ENCODE measurements at places on chromosomes 13 and 19. TPM values are rescaled to one million over a fixed set of nuclear protein-coding genes. Genes with fewer than 3 reads are reported as not detected.

AP1M2 gene
- total RNA-seq = not detected

TEX30 gene
- 6.0 TPM for total RNA-seq

ZNF614 gene
- total RNA-seq = 7.4 TPM

TGFB1 gene
- total RNA-seq = 12.1 TPM

LPAR6 gene
- 3.1 TPM for total RNA-seq

DIRAS1 gene
- 12.4 TPM for total RNA-seq

ZNF665 gene
- total RNA-seq = 4.8 TPM

SIGLEC12 gene
- not detected for total RNA-seq

PEAK3 gene
- not detected for total RNA-seq

ATXN8OS gene
- not detected for total RNA-seq

DCT gene
- 0.17 TPM for total RNA-seq

F2RL3 gene
- total RNA-seq = not detected

ATP4A gene
- not detected for total RNA-seq

WDR87 gene
- total RNA-seq = under 0.01 TPM

S1PR4 gene
- not detected for total RNA-seq

C1QTNF9 gene
- total RNA-seq = not detected

CNN1 gene
- total RNA-seq = 9.3 TPM

KLK15 gene
- not detected for total RNA-seq

SYT3 gene
- total RNA-seq = under 0.01 TPM

RPS16 gene
- total RNA-seq = 236 TPM

ZNF534 gene
- 0.17 TPM for total RNA-seq

ECSIT gene
- total RNA-seq = 30.8 TPM

FLT3 gene
- not detected for total RNA-seq

Measured in smooth muscle cell of trachea (primary cell).